Left forelimb (tissue), 1 donor: ENCODE measurements at places on chromosomes 16 and 17.

GRCh38 chr16:67302970-67303369 is 23.6 kb downstream of the KCTD19 start:
- DNase-seq = no peak

DNA sequence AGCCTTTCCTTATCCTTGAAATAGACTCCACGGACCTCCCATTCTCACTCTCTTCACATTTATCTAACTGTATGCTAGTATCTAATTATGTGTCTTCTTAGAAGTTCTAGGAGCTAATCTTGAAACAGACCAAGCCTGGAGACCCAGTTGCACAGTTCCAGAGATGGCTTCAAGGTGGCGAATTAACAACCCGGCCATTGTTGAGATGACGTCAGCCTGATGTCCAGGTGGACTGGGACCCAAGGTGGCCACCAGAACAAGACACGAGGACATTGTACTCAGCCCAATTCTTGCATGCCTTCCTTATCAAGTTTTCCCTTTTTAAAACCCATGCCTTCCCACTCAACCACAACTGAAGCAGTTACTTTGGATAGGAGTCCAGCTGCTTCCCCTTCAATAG is 29.5 kb upstream of the WWOX start:
- DNase-seq = no peak

DNA sequence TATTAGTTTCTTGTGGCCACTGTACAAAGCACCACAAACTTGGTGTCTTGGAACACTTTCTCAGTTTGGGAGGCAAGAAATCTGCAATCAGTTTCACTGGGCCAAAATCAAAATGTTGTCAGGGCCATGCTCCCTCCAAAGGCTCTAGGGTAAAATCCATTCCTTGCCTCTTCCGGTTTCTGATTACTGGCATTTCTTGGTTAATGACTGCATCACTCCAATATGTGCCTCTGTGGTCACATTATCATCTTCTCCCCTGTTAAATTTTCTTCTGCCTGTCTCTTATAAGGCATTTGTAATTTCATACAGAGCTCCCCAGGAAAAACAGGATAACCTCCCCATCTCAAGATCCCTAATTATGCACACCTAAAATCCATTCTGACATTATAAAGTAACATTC is 34.8 kb downstream of the ZNF287 start:
- no peak for DNase-seq

GRCh38 chr17:5355421-5356129 is 63.9 kb downstream of the NUP88 start:
- no peak for DNase-seq

DNA sequence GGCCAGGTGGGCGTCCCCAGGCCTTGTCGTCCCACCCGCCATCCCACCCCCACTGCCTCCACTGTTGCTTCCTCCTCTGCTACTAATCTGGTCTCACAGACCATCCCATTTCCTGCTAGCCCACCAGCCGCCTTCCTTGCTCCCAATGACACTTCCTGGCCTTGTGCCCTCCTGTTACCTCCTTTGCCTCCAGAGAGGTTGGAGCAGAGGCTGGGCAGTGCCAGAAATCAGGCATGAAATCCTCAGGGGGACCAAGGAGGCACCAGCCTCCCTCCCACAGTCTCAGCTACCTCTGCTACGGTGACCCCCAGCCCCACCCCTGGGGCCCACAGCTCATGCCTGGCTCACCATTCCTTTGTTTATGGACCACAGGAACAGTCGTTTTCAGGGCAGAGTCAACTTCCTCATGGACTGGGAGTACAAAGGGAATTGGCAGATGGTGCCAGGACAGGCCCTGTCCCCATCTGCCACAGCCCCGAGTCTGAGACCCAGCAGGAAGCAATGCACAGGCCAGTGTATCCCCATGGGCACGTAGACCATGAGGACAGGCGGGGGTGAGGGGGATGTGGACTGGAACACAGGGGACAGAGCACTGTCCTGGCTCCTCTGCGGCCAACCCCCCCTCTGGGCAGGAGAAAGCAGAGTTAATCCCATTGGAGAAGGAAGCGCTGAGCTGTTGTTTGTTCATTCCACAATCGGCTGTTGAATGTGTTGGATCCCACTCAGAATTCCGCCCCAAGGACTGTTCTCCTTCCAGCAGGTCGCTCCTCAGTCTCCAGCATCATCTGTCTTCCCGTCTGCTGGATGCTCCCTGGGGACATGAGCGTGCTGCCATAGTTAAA is 2.2 kb upstream of the CDH5 start:
- no peak for DNase-seq

- no peak for DNase-seq
Measured at GRCh38 chr16:24921229-24921628, 75.5 kb downstream of the SLC5A11 start.

DNA sequence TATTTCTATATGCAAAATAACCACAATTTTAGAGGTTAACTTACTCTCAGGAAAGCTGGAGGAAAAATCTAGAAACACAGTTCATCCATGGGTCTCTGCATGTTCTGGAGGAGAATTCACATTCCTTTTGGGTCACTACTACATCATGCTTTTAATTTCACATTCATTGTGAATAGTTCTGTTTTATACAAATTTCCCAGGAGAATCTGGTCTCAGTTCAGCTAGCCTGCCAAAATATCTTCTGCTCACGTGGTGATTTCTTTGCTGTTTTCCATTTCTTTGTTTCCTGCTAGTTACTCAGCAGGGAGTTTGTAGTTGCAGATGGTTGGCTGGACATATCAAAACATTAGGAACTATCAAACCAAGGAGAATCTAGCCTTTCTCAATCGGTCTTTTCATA is at the start of gene ABCA9:
Gene ABCA9, minus strand, starts transcription at position 106 of the 400 bp plus-strand sequence. CDS start 9,801 bp downstream, outside the sequence.
- DNase-seq = no peak

DNA sequence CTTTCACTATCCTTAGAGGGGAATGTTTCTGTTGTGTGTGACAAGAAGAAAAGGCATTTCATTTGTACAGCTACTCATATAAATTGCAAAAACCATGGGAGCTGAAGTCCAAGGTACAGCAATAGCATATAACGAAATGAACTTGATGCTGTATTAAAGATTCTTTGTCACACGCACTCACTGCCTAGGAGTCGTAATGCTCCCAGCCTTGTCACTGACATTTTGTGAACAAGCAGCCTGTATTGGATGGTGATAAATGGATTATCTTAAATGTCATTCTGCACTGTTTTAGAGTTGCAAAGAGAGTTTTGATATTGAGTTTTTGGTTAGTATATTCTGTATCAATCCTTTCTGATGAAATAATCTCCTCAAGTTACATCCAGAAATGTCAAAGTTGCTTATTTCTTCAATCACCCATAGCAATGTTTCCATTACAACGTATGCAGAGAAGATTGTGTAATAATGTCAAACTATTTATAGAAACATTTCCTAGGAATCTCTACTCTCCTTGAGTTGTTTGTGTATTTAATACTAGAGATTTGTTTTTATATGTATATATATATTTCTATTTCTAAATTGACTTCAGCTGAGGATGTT is 270.6 kb downstream of the FTO start:
- no peak for DNase-seq

- no peak for DNase-seq
Measured at GRCh38 chr17:981292-981658, 1.7 kb upstream of the NXN start.

GRCh38 chr16:58709333-58709732 is 24.8 kb upstream of the SLC38A7 start:
- DNase-seq = no peak

GRCh38 chr16:82915139-82915824 is 288.5 kb downstream of the CDH13 start:
- no peak for DNase-seq

GRCh38 chr17:17352836-17353624 is 49.9 kb downstream of the NT5M start:
- no peak for DNase-seq

GRCh38 chr17:59853168-59853918 is 39.4 kb downstream of the TUBD1 start:
- DNase-seq = no peak

GRCh38 chr16:69013991-69014390 is 91.5 kb upstream of the HAS3 start:
- no peak for DNase-seq

DNA sequence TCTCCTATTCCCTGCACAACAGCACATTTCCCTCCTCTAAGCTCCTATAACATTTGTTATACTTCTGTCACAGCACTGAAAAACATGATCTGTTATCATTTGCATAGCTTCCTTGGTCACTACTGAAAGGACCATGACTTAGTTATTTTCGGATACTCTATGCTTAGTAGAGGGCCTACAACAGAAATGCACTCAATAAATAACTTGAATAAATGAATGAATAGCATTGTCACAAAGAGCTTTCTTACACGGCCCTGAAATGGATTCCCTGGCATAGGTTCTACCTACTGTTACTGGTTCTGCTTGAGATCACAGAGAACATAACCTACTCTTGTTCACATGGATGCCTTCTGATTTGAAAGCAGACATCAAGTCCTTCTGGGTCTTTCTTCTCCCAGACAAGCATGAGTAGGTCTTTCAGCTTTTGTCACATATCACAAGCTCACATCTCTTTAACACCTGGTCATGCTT is 41.6 kb downstream of the MYO1D start:
- DNase-seq = no peak

GRCh38 chr16:81921085-81921814 is 90.0 kb downstream of the SDR42E1 start:
- DNase-seq = no peak

- no peak for DNase-seq
Measured at GRCh38 chr17:27207073-27207513, 86.8 kb upstream of the WSB1 start.

- no peak for DNase-seq
Measured at GRCh38 chr17:10041287-10041612, 136.2 kb upstream of the RCVRN start.

GRCh38 chr17:49554694-49555494 is 20.8 kb upstream of the NXPH3 start:
- no peak for DNase-seq

DNA sequence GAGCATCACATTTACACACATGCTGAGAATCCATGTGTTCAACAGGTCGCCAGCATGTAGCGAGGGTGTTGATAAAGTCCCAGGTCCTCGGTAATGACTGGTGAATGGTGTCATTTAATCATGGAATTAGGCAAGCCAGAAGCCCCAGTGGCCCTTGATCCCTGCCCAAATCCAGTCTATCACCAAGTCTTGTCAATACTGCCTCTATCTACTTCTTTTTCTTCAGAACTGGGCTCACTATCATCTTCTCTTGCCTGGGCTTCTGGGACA is 31.3 kb upstream of the MED13 start:
- DNase-seq = no peak

DNA sequence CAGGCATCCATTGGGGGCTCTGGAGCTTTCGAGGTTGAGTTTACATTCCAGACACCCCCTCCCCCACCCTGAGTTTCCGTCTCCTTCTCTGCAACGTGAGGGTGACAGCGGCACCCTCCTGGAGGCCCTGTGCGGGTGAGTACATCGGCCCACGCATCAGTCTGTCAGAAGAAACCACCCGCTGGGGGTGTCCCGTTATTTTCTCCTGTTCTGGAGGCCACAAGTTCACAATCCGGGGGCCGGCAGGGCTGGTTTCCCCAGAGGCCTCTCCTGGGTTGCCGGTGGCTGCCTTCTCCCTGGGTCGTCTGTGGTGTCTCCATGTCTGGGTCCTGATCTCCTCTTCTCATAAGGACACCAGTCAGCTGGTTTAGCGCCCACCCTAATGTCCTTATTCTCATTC is 35.7 kb downstream of the GSE1 start:
- DNase-seq = no peak

DNA sequence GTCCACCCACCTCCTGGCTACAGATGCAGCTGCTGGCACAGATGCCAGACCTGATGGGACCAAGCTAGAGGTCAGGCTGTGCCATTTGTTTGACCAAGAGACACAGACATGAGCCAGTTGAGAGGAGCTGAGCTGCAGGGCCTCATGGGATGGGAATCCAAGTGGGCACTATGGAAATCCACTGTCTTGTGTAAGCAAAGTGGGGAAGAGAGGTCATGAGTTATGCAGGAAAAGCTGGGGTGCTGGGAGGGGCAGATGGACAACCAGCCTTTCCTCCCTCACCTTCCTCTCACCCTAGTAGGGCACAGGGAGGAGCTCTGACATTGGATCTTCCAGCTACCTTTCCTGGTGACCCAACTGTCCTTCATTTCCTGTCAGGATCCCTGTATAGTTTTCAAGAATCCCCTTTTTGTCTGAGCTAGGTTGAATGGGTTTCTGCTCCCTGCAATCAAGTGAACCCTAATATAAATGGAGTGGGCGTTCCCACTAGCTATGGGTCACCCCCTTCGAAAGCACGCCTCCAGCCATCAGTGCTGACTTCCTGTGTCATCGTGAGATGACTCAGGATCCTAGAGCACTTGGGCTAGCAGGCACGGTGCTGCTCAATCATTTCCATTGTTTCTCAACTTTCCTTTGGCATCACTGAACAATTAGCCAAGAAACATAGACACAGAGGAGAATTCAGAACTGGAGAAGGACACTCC is 13.6 kb downstream of the ATPAF2 start:
- no peak for DNase-seq

DNA sequence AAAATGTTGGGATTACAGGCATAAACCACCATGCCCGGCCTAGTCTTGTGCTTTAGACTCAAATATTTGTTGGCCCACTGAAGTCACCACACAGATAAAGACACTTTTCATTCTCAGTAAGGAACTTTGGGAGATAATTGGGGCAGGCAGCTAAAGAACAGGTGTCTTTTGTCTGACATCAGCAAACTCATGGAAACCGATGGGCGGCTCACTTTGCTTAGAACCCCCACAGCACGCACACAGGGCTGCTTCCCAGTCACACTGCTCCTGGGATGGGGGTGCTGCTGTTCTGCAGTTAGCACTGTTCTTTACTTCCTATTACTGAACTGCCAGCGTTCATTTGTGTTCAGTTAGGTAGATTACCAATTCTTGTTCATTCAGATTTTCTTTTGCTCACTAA is 18.0 kb upstream of the BRCA1 start:
- DNase-seq = no peak

- DNase-seq = no peak
Measured at GRCh38 chr17:62816282-62816839, 8.2 kb upstream of the MARCHF10 start.

- DNase-seq = no peak
Measured at GRCh38 chr17:78737332-78737731, 44.7 kb downstream of the CYTH1 start.

- no peak for DNase-seq
Measured at GRCh38 chr16:17271687-17272086, 199.1 kb downstream of the XYLT1 start.

- no peak for DNase-seq
Measured at GRCh38 chr17:40462343-40463121, 19.3 kb downstream of the IGFBP4 start.

- DNase-seq = peak; percentile 2
Measured at GRCh38 chr17:64787255-64787920, 125.3 kb upstream of the SMURF2 start.

DNA sequence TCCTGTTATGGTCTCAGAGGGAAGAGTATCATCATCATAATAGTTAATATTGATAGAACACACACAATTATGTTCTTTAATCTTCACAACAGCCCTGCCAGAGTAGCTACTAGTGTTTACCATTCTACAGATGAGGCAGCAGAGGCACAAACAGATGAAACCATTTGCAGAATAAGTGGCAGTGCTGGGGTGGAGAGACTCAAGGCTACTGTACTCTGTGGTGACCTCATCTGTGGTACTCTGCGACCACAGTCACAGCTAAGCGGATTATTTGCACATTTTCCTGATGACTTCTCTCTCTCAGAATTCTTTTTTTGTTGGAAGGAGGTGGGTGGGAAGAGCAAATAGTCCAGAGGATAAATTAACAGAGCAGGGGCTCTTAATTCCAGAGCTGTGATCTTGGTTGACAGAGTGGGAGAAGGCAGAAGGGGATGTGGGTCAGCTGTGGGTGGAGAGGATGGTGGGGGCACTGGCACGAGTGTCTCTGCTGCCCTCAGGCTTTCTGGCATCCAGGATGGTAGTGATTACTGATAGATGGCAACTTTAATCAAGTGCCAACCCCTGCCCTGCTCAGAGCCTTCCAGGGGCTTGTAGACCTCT is 41.8 kb downstream of the MRM1 start:
- no peak for DNase-seq
